ENCODE measurements at places on chromosomes 3 and 15. TPM values are rescaled to one million over a fixed set of nuclear protein-coding genes. Genes with fewer than 3 reads are reported as not detected.

DNA sequence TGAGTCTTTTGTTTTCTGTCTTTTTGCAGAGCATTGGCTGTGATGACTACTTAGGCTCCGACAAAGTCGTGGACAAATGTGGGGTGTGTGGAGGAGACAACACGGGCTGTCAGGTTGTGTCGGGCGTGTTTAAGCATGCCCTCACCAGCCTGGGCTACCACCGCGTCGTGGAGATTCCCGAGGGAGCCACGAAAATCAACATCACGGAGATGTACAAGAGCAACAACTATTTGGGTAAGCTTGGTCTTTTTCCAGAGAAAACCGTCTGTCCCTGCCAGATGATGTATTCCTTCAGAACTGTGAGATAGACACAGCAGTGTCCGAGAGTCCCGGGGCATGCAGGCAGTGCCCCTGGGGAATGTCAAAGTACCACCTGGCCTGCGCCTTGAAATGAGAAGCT is 149.9 kb upstream of the NR2E3 start:
- H3K4me3 ChIP-seq: no peak overlapping the region
- H3K36me3 ChIP-seq: no peaks in the 10 kb centered on the region

Gene NCK1
- 48.6 TPM for total RNA-seq

Gene ZBTB47
- 9.3 TPM for total RNA-seq

Gene SYNPR
- total RNA-seq: not detected

Gene IQCF2
- not detected for total RNA-seq

GRCh38 chr15:97053635-97054034 is 723.1 kb downstream of the NR2F2 start:
- H3K27ac ChIP-seq: no peak overlapping the region
- no peaks in the 10 kb centered on the region for H3K27me3 ChIP-seq
- DNase-seq: no peak
- H3K36me3 ChIP-seq: no peaks in the 10 kb centered on the region

DNA sequence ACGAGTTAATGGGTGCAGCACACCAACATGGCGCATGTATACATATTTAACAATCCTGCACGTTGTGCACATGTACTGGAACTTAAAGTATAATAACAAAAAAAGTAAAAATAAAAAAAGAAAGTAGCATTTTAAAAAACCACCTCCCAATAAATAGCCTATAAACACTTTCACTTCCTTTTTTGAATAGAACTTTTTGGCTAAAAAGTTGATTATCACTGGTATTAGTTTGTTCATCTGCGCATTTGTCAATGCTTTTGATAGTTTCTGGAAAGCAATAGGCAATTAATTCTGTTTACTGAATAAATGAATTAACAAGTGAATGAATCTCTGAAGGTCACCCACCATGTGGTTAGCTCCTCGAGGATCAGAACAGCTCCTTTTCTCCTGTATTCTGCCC is 179.9 kb downstream of the SLC9A9 start:
- H3K4me1 ChIP-seq: no peaks in the 10 kb centered on the region
- no peak overlapping the region for H3K27ac ChIP-seq

DNA sequence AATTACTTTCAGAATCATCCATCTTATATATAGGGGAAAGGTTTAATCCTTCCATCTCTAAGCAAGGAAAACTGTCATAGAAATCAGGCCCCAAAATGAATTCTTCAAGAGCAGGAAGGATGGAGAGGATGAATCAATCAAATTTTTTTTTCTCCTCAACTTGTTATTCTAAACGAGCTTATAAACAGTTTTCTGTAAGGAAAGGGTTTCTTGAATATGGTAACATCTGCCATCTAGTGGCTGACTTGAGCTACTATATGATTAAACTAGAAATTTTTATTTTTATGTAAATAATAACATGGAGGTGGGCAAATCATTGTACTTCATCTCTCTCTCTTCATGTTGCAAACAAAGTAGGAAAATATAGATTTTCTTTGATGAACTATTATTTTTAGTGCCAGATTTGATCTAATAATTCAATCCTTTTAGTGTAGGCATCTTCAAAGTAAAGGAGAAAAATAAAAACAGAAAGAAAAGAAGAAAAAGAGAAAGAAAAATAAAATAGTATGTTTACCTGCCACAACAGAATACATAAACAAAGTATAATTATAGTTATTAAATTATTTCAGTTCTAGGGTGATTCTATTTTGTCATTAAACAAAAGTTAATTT is 146.6 kb downstream of the SERPINI1 start:
- H3K4me1 ChIP-seq: no peaks in the 10 kb centered on the region
- H3K36me3 ChIP-seq: no peaks in the 10 kb centered on the region
- H3K27ac ChIP-seq: no peak overlapping the region
- H3K4me3 ChIP-seq: no peak overlapping the region
- peak; percentile 35 for DNase-seq
- peaks cover 13% of the 10 kb centered on the region for H3K27me3 ChIP-seq

Gene GRK7
- not detected for total RNA-seq

GRCh38 chr15:25613134-25613533 is 174.3 kb upstream of the UBE3A start:
- no peaks in the 10 kb centered on the region for H3K27me3 ChIP-seq
- H3K27ac ChIP-seq: no peak overlapping the region
- no peak overlapping the region for H3K4me3 ChIP-seq
- no peaks in the 10 kb centered on the region for H3K36me3 ChIP-seq
- no peak for DNase-seq

Gene FAM107A
- not detected for total RNA-seq

Gene SERPINI2
- total RNA-seq: 0.32 TPM

Gene KNG1
- not detected for total RNA-seq

DNA sequence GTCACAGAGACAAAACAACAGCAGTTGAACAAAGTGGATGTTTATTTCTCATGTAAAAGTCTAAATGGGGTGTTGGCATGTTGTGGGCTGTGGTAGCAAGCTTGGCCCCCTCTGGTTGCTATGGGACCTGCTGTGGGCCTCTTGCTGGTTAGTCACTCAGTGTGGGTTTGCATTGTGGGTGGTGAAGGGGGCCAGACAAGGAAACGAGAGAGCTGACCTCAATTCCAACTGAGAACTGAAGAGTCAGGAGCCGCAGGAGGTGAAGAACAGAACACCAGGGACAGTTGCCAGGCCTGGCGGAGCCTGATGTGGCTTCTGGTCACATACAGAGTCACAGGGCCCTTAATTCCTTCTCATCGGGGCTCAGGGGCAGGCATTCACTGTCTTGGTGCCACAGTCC is 1.9 kb upstream of the ADPGK start:
- no peaks in the 10 kb centered on the region for H3K36me3 ChIP-seq
- no peaks in the 10 kb centered on the region for H3K27me3 ChIP-seq
- H3K4me3 ChIP-seq: no peak overlapping the region
- H3K4me1 ChIP-seq: peaks cover 30% of the 10 kb centered on the region
- peak overlapping the region; percentile 86 for H3K27ac ChIP-seq

DNA sequence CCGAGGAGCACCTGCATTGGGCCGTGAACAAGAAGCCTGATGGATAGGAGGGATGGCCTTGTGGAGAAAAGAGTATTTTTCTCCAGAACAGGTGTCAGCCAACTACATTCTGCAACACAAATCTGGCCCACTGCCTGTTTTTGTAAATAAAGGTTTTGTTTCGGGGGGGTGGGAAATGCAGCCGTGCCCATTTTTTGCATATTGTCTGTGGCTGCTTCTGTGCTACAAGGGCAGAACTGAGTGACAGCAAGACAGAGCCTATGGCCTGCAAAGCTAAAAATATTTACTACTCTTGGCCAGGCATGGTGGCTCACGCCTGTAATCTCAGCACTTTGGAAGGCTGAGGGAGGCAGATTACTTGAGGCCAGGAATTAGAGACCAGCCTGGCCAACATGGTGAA is 95.9 kb upstream of the AKAP13 start:
- H3K36me3 ChIP-seq: no peaks in the 10 kb centered on the region
- no peak overlapping the region for H3K4me3 ChIP-seq
- H3K4me1 ChIP-seq: no peaks in the 10 kb centered on the region
- H3K27me3 ChIP-seq: peaks cover 3% of the 10 kb centered on the region

Gene ARRDC4
- 42.4 TPM for total RNA-seq

Gene SMCO1
- total RNA-seq: not detected

Gene SAMD7
- not detected for total RNA-seq

Gene RBPMS2
- 10.6 TPM for total RNA-seq

DNA sequence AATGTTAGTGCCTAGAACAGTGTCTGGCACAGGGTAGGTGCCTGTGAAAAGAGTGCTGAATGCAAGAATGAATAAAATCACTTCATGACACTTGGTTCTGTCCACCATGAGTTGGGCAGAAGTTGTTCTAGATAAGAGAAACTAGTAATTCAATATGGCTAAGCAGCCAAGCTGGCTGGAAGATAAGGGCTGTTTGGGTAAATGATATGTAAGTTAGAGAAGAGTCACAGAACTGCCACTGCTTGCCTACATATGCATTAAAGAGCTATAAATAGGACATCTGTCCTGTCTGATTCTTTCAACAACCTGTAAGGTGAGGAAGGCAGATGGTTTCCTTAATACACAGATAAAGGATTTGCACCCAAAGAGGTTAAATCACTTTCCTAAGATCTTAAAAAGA is 13.1 kb downstream of the MTMR10 start:
- H3K4me1 ChIP-seq: no peaks in the 10 kb centered on the region
- no peak overlapping the region for H3K27ac ChIP-seq
- no peak overlapping the region for H3K4me3 ChIP-seq
- H3K36me3 ChIP-seq: peaks cover 7% of the 10 kb centered on the region
- no peaks in the 10 kb centered on the region for H3K27me3 ChIP-seq

DNA sequence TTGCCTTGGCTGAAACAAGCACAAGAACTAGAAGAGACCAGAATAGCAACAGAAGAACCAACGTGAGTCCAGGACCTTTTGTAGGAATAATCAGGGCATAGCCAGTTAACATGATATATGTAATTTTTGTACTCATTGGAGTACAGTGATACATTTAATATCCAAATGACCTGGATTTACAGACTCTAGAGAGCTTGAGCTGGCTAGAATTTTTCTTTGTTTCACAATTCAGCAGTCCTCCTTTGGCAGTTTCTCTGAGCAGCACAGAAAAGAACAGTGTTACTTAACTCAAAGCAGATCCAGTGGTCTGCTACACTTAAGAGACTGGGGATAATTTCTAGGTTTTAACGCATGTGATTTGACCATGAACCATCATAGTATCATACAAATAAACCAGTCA is 245.7 kb downstream of the ADAMTSL3 start:
- DNase-seq: no peak
- no peak overlapping the region for H3K27ac ChIP-seq
- H3K36me3 ChIP-seq: no peaks in the 10 kb centered on the region
- no peak overlapping the region for H3K4me3 ChIP-seq
- no peaks in the 10 kb centered on the region for H3K27me3 ChIP-seq

Gene SLC24A5
- not detected for total RNA-seq

Gene DYNC1LI1
- 43.0 TPM for total RNA-seq
